ENCODE measurements at places on chromosomes 5 and 9.

GRCh38 chr9:98057138-98057799 is 737 bp downstream of the NANS start:
- no peak for DNase-seq

GRCh38 chr9:130478152-130478551 is 33.4 kb downstream of the ASS1 start:
- DNase-seq: no peak

GRCh38 chr9:120117081-120117480 is 462.9 kb downstream of the CDK5RAP2 start:
- no peak for DNase-seq

- DNase-seq: no peak
Observed at GRCh38 chr9:36463467-36463866, 63.4 kb upstream of the RNF38 start.

Data from stimulated activated CD8-positive, alpha-beta memory T cell treated with anti-CD3 and anti-CD28 coated beads, Interleukin-12 subunit alpha, Interleukin-12 subunit beta, amount 100 ng/mL, for 4 hours (primary cell).